ENCODE measurements at places on chromosomes 12 and 14.
A peak's percentile ranks its signal among the peaks of the same experiment; 100 is the strongest.

DNA sequence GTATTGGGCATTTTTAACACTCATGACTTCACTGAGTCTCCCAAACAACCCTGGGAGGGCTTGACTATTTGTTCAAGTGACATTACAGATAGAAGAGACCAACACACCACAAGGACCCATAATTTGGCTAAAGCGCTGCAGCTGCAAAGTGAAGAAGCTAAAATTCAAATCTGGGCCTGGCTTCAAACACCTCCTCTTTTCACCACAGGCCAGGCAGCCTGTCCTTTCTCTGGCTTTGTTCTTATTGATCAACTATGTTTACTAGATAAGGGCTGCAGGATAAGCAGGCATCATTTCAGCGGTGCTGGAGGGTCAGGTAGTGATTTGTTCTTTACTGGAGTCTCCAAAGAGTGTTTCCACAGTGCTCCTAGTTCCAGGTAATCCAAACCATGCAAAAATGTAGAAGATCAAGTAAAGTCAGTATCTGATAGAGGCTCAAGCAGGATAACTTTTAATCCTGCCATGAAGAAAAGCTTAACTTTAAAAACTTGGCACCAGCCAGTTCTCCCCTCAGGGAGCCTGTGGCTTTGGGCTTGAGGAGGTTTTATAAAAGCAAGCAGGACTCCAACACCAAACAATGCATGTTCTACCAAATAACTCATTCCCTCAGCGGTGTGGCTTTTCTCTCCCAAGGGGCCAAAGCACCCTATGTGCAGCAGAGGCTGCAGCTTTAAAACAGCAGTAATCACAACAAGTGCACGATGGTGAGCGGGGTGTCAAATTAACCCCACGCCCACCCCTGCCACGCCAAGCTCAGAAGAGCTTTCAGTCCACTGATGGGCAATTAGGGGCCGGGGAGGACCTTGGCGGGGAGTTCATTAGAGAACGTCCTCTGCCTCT, 16.8 kb downstream of the CLMN start:
- peak; percentile 40 for DNase-seq

DNA sequence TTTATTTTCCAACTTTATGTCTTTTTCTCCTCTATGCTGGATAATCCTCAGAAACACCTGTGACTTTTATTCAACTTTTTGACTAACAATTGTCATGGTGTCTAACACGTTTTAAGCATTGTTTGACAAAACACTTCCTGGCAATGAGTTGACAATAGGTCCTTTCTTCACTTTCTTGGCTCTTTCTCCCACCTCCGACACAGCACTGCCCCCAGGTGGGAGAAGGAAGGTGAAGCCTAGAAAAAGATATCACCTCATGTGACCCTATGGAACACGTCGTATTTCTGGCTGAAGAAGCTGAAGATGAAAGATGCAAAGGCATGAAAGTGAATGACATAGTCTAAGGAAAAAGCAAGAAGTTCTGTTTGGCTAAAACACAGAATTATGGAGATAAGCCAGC, 430.0 kb downstream of the ETNK1 start:
- DNase-seq: peak; percentile 17

DNA sequence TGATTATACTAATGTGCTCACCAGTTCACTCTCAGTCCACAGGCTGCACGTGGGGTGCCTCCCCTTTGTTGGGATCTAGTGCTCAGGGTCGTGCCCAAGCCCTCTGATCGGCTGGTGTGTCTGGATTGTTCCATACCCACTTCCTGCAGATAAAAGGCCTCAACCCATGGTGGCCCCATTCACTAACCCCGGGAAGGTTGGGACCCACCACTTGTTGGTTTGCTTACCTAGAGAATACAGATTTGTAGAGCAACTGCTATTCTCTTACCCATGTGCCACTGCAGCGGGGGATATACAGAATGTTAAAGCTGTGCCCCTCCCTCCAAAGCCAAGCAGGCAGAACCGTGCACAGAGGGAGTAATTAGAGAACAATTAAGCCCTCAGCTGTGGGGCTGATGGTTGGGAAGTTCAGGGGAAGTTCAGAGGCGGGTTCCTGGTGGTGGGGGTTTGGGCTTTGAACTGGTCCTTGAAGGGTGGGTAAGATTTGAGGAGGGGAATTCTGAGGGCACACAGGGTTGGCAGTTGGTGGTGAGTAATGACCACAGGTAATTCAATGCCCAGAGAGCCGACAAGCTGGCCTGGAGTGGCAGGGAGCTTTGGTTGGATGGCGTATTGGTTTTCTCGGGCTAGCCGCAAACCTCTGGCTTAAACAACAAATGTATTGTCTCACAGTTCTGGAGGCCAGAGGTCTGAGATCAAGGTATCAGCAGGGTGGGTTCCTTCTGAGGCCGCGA, 68.8 kb downstream of the ADCK1 start:
- DNase-seq: no peak

DNA sequence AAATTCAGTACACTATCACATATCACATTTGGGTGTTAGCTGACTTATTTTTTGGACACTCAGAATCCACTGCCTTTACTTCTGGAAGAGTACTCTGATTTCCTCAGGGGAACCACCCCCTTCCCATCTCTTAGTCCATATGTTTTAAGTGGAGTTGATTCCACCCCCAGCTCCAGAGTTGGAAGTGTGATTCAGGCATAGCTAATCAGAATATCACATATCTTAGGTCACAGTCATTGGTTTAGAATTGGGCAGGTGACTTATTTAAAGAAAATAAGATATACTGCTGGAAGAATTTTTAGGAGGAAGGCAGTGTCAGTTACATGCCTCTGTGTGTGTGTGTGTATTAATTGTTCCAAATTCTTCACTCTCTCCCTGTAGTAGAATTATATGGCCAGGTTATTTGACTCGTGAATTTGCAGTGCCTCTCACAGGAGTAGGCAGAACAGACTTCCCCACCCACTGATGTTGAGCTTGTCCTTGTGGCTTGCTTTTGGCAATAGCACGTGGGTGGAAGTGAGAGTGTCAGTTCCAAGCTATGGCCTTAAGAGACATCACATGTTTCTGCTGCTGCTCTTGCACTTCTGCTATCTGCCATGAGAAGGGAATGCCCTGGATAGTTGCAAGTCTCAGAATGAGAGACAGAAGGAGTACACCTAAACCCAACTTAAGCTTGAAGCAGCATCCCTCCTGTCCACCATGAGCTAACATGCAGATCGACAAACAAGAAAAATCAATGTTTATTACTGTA, 6.4 kb upstream of the GAS2L3 start:
- DNase-seq: no peak

DNA sequence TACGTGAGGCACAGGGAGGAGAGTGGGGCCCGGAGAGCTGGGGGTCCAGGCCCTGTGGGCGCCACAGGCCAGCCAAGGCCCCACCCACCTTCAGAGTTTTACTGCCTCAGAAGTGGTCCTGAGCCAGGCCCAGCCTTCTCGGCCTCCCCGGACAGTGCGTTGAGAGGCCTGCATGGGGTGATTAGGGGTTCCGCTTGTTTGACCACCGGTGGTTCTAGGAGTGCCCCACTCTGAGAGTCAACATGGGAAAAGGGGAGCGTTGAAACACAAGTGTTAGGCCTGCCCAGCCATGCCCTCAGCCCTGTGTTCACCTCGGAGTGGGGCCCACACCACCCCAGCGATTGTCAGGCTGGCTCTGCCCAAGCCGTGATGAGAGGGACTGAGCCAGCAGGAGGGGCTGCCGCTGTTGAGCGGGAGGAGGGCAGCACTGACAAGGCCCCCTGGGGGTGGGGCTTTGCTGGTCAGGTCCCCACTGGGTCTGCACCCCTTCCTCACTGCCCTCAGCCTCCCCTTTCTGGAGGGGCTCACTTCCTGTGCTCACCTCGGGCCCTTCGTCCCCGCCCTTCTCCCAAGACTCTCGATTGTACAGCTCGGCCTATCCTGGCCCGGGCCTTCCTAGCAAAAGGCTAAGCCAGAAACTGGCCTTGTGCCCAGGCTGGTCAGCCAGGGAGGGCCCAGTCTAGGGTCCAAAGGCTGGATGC, 4.8 kb downstream of the CKB start:
- no peak for DNase-seq

DNA sequence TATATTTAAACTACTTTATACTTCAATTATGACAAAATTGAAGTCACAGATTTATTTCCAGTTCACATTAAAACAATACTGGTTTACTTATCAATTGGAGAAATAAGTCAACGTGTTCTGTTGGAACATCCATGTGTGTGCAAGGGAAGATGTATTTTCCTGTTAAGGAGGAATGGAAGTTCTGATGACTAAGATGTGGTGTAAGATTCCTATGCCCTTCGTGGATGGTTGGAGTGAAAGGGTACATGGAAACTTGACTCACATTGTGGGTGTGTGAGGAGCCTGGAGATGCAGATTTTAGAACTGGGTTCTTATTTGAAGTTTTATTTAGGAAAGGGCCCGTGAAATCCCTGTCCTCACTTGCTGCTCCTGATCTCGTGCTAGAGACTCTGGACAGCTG, 95.3 kb downstream of the CATSPERB start:
- DNase-seq: peak; percentile 8

DNA sequence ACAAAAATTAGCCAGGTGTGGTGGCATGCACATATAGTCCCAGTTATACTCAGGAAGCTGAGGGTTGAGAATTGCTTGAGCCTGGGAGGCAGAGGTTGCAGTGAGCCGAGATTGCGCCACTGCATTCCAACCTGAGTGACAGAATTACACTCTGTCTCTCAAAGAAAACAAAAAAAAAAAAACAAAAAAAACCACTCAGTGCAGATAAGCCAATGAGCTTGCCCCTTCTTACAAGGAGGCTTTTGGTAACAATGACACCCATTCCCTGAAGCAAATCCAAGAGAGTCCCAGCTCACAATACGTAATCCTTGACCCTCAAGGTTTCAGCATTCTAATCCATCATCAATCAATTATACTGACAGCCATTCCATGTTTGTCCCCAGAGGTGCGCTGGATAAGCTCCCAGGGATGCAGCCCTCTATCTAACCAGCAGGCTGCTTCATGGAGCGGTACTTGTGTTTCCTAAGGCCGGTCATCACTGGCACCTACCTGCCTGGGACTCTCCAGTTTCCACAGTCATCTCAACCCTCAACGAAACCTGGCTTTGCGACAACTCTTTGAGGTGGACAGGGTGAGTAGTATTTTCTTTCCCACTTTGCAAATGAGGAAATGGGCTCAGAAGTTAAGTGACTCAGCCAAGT, 12.4 kb downstream of the GCN1 start:
- no peak for DNase-seq

GRCh38 chr12:1350934-1351240, 243.5 kb downstream of the FBXL14 start:
- DNase-seq: no peak

DNA sequence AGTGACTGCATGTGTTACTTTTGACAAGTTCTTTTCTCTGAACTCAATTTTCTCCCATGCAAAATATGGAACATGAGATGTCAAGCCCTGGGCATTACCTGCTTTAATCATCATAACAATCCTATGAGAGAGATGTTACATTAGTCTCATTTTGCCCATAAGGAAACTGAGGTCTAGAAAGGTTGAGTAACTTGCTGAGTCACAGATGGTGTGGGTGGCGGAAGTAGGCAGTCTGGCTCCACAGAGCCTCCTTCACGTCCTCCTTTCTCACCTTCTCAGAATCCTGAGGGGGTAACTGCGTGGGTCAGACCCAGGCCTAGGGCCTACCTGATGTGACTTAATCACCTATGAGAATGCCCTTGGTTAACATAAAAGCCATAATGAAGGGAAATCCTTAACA, 50.7 kb downstream of the TMTC1 start:
- no peak for DNase-seq

DNA sequence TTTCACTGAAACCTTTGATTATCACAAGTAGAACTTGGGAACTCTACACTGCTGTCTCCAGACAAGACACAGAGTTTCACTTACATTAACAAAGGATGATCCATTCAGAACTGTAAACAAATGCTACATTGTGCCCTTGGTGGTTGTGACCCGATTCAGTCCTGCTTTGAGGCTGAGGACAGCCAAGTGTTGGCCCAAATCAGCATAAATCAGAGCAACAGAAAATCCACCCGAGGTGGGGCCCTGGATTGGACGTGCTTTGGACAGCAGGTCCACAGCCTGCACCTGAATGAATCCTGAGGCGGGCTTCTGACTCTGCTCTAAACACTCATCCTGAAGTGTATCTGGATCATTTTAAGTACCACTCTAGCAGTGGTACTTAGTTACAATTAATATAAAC, 68.8 kb downstream of the PPP2R5C start:
- no peak for DNase-seq

- no peak for DNase-seq
Measured at GRCh38 chr12:5099136-5099535, 55.5 kb downstream of the KCNA5 start.

All from tongue (tissue), 3 donors.